Activated CD8-positive, alpha-beta T cell treated with anti-CD3 and anti-CD28 coated beads for 36 hours (primary cell): ENCODE measurements at places on chromosomes 1 and 21.

DNA sequence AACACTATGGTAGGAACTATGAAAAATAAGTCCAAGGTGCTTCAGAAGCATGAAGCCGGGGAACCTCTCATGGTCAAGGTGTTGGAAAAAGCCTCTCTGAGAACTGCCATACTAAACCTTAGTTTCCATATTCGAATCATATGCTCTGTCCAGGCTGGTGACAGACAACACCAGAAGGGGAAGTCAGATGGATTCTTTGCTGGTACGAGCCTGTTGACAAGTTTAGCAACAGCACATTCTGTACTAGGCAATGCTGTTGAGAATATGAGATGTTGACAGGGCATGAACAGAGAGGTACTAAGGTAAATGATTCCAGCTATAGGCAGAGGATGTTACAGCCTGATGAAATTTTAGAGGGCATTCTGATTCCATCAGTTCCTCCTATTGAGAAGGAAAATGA lies 461.3 kb upstream of the ZRANB2 start:
- DNase-seq: no peak

DNA sequence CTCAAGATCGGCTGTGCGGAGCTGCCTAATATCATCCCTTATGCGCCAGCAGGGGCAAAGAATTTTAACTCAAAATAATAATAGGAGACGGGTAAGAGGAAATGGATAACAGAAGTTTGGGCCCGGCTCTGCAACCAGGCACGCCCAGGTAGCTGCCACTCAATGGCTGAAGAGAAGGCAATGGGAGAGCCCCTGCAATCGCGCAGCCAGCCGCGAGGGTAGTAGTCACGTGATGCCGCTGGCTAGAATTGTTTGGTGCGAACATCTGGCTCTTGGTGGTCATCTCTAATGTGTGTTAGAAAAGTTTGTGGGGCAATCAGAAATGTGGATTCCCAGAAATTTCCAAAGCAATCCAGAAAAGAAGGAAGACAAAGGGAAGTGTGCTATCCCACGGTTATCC lies 12.3 kb downstream of the BARHL2 start:
- peak; percentile 9 for DNase-seq

DNA sequence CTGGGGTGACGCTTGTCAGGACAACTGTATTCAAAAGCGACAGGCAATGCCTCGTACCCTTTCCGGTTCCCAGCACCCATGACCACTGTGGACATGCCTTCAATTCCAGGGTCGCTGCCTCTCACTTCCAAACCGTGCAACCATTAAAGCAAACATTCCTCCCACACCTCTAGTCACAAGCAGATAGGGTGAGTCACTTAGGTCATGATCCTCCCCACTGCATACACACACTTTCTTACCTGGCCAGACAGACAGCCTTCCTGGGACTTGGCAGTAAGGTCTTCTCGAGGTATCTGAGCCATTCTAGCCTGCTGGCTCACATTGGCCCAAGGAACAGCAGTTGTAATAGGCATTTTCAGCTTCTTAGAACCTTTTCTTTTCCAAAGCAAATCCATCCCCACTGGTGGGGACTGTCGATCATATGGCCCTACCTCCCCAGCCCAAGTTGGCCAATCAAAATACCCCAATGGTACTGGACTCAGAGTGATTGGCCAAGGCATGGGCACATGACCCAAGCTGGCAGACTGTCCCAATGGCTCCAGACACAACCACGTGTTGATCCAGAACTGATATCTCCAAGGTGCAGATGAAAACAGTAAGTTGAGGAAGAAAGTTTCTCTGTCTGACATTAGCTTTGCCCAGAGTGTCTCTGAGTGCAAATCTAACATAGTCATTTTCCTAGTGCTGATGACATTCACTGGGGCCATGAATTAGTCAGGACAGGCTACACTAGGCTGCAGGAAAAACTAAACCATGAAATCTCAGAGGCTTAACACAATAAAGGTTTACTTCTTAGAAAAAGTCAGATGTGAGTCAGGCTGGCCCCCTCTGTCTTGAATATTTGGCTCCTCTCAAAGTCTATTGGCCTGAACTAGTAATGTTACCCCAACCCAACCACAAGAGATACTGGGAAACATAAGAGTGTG lies 113.8 kb downstream of the RRAGC start:
- DNase-seq: peak; percentile 33

- no peak for DNase-seq
Observed at GRCh38 chr1:24961334-24961733, 31.3 kb upstream of the RUNX3 start.

- no peak for DNase-seq
Observed at GRCh38 chr1:44220001-44220751, 6.9 kb downstream of the DMAP1 start.

DNA sequence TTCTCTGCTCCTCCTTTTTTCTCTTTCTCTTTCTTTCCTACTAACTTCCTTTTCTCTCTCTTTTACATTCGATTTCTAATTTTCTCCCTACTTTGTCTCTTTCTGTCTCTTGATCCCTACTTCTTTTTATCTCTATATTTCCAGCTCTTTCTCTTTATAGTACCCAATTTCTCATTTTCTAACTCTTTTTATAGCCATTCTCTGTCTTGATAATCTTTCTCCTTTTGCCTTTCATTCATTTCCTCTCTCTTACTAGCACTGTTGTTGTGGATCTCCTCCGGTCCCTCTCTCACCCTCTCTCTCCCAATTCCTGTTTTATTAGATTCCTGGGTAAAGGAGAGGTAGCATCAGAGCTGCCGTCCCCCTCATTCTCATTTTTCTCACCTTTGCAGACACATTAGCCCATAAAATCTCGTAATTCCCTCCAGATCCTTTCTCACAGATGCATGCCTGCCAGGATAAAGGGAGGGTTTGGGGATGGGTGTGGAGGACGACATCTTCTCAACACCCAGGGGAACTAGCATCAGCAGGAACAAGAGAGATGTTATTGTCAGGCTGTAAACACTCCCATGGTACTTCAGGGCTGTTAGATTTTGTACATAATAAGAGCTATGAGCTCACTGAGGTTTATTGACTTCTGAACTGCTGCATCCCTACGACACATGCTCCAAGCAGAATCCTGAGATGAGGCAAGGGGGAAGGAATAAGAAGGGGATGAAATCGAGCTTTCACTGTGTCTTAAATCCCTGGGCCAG lies 159.0 kb upstream of the GALNT2 start:
- no peak for DNase-seq

DNA sequence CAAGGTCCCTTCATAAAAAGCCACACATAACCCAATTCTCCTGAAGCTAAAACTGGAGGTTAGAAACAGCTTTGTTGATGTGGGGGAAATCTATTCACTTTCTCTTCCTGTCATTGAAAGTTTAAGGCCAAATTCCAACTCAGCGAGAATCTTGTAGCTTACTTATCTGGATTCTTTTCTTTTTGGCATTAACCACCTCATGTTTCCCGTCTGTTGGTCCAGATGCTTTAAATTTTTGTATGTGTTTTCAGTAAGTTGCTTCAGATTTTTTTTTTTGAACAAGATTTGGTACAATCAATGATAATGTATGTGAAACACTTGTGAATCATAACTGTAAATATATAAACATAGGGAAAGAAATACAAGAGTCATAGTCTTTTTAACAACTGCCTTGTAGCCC lies 33.7 kb upstream of the NEK7 start:
- DNase-seq: no peak

- DNase-seq: peak; percentile 78
Observed at GRCh38 chr1:153422450-153423068, 6.2 kb downstream of the S100A7A start.

DNA sequence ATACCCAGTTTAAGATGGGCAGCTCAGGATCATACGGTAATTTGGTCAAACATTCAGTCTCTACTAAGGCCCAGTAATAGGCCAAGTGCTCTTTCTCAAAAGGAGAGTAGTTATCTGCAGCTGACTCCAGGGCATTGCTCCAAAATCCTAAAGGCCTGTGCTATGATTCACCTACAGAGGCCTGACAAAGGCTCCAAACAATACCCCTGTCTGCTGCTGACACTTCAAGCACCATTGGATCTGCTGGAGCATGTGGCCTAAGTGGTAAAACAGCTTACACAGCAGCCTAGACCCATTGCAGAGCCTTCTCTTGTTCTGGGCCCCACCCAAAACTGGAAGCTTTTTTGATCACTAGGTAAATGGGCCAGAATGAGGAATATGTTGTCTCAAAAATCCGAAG lies 22.8 kb downstream of the SLAMF7 start:
- DNase-seq: no peak

- DNase-seq: no peak
Observed at GRCh38 chr1:218254296-218254946, 30.7 kb upstream of the RRP15 start.

DNA sequence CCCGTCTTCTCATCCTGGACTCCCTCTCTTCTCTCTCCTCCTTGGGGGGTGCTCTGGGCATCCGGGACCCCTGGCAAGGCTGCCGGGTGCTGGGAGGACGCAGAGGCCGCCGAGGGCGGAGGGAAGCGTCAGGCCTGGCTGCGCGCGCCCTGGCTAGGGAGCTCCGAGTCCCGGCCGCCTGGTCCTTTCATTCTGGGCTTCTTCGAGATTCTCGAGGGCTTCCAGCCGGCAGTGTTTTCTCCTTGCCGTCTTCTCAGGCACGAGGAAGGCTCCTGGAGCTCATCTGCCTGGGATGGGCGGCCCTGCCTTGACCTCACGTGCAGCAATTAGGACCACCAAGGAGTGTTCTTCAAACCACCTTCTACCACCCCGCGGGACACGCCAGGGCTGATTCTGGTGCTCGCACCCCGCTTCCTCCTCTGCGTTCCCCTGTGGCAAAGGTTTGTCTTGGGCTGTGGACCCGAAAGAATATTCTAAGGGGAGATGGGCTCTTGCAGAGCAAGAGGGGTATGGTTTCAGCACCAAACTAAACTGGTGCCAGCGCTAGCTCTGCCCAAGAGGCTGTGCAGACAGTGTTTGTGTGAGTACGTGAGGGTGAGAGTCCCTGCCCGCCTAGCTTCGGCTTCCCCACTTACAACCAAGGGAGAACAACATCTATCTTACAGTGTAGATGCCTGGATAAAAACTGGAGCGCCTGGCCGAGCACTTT lies 36.5 kb downstream of the PIK3CD start:
- no peak for DNase-seq

GRCh38 chr1:172378109-172378760 lies 42.2 kb upstream of the C1orf105 start:
- DNase-seq: no peak

GRCh38 chr1:25037174-25038074 lies 107.3 kb upstream of the RUNX3 start:
- DNase-seq: peak; percentile 72

DNA sequence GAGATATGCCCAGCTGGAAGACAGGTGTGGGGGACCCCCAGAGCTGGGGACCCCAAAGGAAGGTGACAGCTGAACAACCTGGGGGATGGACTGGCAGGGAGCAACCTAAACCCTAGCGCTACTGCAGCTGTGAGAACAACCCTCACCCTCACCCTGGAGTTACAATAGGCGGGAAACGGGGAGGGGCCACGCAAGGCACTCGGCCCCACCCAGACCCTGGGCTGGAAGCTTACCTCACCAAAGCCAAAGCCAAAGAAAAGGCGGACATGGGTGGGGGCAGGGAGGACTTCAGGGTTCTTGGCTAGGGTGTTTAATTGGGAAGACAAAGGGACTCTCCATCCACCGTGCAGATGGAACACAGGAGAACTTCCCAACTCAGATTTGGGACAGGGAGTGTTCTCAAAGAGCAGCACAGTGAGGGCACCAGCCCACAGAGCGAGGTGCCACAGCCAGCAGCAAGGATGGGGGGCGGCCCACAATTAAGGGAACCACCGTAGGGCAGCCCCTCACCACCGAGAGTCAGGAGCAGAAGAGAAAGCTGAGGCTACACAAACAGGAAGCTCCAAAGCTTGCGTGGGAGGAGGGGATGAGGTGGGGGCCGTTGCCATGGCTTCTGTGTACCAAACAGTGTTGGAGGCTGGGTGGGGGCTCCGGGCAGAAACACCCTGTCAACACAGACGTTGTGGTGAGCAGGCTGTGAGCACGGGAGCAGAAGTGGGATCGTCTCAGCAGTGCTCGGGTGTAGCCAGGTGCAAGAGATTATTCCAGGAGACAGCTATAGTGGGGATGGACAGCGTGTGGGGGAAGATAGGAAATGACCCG lies 1.9 kb downstream of the TAGLN2 start:
- peak; percentile 93 for DNase-seq

GRCh38 chr1:151134991-151135390 lies 11.4 kb downstream of the SEMA6C start:
- DNase-seq: no peak

DNA sequence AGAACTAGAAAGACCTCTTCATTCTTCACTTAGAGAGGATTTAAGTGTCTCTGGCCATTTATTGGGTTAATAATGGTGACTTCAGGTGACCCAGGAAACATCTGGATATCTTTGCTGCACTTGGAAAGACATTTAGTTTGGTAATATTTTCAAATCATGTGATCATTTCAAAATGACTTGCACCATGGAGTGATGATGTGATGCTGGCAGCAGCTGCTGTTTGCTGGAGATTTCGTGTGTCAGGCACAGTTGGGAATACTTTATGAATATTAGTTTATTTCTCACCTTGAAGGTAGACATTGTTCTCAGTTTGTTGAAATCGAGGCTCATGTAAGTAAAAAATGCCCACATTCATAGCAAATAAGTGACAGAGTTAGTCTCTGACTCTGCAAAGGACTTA lies 236.0 kb downstream of the DISC1 start:
- no peak for DNase-seq

- DNase-seq: no peak
Observed at GRCh38 chr1:94708299-94708685, 111.9 kb upstream of the SLC44A3 start.

GRCh38 chr21:39968010-39968409 lies 100.8 kb downstream of the PCP4 start:
- no peak for DNase-seq

DNA sequence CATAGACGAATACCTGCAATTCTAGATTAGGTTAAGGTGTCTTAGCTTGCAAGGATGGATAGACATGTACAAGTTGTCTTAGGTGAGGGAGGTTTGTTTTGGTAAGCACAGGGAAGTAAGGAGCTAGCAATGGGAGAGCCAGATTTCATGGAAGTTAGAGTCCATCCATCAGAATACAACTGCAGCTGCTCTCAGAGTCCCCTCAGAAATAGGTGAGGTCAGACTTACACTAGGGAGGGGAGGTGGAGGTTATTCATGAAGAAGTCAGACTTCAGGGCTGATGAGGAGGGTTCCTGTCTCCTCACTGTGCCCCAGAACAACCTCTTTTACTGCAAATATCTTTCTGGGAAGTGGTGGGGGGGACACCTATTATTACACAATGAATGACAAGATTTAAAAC lies 85.3 kb downstream of the KCTD3 start:
- DNase-seq: no peak

DNA sequence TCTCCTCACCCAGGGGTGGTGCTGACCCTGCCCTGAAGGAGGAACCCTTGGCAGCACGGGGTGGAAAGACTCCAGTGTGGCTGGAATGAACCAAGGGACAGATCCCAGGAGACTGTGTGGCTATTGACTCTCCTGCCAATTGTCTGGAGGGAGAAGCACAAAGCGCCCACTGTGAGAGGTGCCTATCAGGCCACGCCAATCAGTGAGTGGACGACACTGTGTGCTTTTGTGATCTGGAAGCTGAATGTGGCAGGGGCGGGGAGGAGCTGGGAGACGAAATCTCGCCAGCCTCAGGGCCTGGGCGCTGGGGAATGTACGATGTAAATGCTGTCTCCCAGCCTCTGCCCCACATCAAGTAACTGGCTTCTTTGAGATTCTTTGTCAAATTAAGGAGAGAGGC lies 167.1 kb downstream of the ZBTB18 start:
- DNase-seq: no peak

- DNase-seq: no peak
Observed at GRCh38 chr1:201693890-201694607, 134.9 kb upstream of the IPO9 start.

- DNase-seq: peak; percentile 26
Observed at GRCh38 chr1:108560189-108560873, 431 bp downstream of the EEIG2 start.

- DNase-seq: no peak
Observed at GRCh38 chr1:35443768-35444518, 113.3 kb downstream of the KIAA0319L start.
